ENCODE measurements at places on chromosomes 3 and 15. TPM values are rescaled to one million over a fixed set of nuclear protein-coding genes. Genes with fewer than 3 reads are reported as not detected.
A peak's percentile ranks its signal among the peaks of the same experiment; 100 is the strongest.

DNA sequence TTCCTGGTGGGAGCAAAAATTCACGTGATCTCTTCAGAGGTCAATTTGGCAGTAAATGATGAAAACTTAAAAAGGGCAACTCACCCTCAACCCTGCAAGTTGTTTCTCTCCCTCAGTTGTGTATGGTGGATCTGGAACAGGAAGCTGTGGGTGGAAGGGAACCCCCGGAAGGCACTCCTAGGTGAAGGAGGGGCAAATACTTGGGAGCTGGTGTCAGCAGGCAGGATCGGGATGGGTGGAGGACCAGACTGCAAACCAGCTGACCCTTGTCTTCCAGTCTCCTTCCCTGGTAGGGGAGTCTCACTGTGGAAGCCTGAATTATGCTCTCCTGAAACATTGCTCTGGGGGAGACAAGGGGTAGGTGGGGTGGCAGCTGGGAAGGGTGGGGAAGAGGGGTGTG is 33.5 kb downstream of the PRR23E start:
- no peak for DNase-seq

Gene ITIH1
- not detected for total RNA-seq

DNA sequence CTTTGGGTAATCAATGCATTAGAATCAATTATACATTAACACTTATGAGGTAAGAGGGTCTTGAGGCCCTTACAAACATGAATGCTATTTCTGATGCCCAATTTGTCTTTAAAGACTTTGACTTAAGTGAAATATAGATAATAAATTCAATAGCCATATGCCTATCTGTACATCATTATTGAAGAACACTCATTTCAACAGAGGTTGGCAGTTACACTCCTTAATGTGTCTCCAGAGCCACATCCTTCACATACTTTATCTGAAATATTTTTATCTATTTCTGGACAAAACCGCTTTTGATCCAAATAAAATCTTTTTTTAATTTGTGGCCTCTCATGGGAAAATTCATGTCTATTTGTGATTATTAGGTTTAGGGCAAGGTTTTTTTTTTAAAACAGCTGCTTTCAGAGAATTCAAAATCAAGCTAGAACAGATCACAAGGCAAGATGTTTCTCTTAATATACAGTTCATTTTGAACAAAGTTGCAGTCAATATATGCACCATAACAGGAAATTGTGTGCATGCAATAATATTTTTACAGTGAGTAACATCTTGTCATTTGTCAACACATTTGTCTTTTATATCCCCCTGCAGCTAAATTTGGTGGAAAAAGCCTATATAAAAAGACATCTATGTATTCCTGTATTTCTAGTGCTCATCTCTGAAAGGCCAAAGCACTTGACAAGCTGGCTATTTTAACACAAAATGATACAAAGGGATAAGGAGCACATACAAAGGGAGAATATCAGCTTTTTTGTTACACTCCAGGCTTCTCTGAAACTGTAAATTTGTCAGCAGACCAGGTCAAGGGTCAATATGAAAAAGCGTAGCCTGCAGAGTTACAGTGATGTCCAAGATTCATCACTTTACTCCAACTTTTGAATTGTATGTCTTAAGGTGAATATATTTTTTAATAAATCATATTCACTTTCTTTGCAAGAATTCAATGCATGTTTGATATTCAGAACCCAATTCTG is 146.2 kb upstream of the DPH6 start:
- no peak for DNase-seq

DNA sequence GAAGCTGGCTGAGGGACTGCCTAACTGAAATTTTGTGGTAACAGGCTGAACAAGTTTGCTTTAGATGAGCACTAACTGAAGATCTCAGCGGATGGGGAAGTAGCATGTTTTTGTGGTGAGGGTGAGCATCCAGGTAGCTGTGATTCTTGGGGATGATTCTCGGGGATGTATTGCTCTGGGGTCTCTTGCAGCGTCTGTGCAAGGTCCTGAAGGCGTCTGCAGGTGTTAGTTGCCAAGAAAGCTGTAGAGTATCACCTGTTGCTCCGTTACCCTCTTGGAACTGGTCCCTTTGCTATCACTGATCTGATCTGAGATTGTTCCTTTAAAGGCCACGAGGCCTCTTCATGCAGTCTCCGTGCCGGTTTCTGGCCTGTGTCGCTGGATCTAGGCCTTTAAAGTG is 6.0 kb downstream of the TMED3 start:
- no peak for DNase-seq

Gene EPB42
- total RNA-seq: not detected

GRCh38 chr3:120449701-120450599 is 842 bp downstream of the FSTL1 start:
- peak; percentile 71 for DNase-seq

- DNase-seq: no peak
Observed at GRCh38 chr3:187072511-187072910, 66.8 kb downstream of the RPL39L start.

DNA sequence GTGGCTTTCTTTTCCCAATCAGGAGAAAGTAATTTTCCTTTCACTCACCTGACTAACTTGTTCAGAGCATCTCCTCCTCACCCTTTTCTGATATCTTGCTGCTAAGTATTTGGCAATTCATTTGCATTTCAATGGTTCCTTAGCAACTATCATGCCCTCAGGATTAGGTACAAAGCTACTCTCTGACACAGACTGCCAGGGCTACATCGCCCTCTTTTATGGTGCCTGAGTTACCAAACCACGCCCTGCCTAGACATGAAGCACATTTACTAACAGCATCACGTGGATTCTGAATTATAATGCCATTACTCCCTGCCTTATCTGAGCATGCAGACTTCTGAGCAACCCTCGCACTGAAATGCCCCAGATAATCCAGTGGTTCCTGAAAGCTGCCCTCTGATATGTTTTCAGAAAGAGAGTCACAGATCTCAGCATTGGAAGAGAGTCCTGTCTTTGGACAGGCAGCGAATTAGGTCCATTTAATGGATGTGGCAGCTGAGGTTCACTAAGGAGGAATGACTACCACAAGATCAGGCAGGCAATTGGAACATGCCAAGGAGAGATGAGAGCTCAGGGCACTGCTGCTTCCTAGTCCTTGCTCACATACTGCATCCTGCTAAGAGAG is 14.5 kb downstream of the EPHB1 start:
- DNase-seq: no peak

- DNase-seq: no peak
Observed at GRCh38 chr15:98843844-98844243, 163.7 kb downstream of the PGPEP1L start.

DNA sequence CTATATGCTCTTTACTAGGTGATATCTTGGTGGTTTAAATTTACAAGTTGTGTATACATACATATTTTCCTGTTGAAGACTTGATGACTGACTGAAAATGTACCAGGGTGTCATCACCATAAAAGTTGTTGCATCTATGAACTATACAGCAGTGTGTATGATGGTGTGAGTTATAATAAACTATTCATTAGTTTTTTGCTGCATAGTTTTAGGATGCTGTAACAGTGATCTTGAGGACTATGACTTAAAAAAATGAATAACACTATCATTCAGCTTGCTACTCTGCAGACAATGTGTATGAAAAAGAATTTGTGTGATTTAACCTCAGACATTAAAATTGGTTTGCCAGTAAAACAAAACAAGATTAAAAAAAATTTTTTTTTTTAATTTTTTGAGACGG is 49.0 kb downstream of the UBE2E2 start:
- peak; percentile 21 for DNase-seq

DNA sequence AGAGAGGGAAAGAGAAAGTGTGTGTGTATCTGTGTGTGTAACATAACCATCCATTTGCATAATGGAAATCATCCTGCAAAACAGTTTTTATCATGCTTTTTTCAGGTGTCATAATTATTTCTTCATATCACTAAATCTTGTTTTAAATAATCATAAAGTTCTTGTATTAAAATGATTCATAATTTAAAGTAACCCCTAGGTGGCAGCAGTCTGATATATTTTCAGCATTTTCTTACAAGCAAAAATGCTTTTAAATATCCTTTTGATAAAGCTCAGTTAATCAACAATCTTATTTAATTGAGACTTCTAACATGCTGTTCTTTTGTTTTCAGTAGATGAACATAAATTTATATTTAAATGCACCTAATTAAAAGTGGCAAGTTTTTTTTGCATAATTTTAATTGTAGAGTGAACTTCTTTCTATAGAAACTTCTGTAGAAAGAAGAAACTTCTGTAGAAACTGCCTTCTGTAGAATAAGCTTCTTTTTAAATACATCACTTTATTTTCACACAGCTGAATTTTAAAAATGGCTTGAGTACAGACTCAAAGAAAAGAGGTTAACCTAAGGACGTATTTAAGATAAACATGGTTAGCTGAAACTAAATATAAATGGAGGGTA is 72.5 kb downstream of the OPA1 start:
- peak; percentile 54 for DNase-seq

- no peak for DNase-seq
Observed at GRCh38 chr3:25476639-25477038, 48.6 kb downstream of the RARB start.

Gene LMOD3
- total RNA-seq: not detected

DNA sequence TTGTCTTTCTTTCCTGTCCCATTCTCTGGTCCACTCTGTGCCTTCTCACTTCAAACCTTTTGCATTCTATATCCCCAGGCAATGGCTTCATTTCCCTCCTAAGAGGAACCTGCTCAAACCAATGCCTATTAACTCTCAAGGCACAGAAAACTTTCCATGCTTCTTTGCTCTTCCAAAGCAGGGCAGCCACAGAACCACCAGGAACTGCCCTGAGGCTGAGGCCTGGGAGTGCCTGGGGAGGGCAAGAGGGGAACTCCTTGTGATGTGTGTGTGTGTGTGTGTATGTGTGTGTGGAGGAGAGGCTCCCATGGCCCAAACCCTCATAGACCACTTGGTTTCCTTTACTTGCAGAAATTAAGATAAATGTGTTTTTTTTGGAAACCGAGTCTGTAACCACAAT is 14.1 kb upstream of the PGPEP1L start:
- no peak for DNase-seq

DNA sequence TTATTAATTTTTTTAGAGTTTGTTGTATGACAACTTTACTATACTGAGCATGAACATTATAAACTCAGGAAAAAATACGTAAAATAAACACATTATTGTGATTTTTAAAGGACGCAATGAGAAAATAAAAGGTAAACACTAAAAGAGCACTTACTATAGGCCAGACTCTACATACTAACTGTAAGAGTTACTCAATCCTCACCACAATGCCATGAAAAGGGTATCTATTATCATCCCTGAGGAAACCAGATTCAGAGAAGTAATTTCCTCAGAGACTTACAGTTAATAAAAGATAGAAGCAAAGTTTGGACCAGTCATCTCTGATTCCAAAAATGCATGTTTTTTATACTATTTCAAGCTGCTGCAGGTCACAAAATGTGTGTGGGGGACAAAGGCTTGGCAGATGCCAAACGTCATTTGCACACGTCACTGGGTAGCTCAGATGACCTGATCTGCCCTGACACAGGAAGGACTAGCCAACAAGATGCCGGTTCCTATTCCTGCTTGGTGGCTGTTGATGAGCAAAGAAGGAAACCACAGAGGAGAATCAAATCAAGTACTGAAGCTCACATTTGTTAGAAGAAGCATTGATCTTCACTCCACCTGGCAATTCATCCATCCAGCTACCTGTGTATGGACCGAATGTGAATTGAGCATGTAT is 42.3 kb downstream of the KLHL6 start:
- DNase-seq: no peak

DNA sequence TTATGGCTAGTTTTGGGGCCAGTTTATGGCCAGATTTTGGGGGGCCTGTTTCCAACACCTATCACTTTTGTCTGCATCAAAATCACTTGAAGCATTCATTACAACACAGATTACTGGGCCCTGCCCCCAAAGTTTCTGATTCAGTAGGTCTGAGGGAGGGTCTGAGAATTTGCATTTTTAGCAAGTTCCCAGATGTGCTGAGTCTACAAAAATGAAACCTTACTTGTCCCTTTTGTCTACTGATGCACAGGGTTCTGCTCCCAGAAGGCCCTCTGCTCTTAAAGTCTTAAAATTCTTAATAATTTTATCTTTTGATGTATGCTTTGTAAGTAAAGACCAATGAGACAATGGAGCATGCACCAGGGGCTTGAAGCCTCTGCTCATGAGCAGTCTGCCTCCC is 146.0 kb downstream of the POLQ start:
- no peak for DNase-seq

Gene STRA6
- not detected for total RNA-seq

DNA sequence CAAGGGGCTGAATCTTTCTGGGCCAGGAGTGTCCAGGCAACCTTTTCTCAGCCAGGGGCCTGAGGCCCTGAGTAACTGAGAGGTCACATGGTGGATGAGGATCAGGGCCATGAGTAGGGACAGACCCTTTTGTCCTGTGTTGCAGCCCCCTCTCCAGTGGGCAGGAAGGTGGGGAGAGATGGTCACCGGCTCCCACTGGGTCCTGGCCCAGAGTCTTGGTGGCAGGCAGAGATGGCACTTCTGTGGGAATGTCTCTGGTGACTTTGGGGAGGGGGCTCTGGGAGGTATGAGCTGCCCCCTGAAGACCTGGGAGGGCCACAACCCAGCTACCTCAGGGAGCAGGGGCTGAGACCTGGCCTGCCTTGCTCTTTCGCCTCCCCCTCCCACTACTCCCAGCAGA is 6.8 kb downstream of the ESYT3 start:
- DNase-seq: no peak

Gene MYEF2
- total RNA-seq: 4.5 TPM

DNA sequence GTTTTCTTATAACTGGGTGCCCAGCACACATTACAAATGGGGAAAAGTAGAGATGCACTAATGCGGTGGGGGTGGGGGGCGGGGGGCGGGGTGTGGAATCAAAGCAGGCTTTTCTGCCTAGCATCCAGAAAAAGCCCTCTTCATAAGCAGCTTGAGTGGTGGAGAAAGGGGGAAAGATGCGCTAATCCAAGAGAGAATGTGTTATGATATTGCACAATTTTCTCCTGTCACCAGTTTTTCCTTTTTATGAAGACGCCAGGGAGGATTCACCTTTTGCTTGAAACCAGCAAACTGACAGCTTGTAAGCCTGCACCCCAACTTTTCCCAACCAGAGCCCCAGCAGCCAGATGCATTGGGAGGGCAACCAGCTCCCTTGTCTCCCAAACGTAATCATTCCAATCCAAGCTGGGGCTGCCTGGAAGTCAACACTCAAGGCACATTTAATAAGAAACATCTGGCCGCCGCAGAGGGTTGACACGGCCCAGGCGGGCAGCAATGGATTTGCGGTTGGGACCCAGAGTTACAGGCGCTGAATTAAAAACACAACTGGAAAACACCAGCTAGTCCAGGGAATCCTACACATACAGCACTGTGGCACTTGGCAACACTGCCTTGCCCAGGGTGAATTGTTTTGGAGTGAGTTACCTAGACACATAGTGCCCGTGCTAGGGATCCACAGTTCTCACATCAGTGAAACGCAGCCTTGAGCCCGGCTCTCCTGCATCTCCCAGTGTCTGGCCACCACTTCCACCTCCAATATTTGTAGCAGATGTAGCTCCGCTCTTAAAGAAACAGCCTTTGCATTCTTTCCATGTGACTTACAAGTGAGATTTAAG is 218.5 kb upstream of the PRICKLE2 start:
- DNase-seq: peak; percentile 74

- no peak for DNase-seq
Observed at GRCh38 chr3:44128057-44128775, 113.5 kb upstream of the TOPAZ1 start.

Gene KNG1
- not detected for total RNA-seq

GRCh38 chr15:38285456-38285855 is 32.8 kb downstream of the SPRED1 start:
- no peak for DNase-seq

GRCh38 chr3:35970793-35971192 is 331.5 kb downstream of the ARPP21 start:
- DNase-seq: no peak

Gene UROC1
- total RNA-seq: not detected
